LHCN-M2 (cell line): ENCODE measurements at places on chromosomes 3 and 15. TPM values are rescaled to one million over a fixed set of nuclear protein-coding genes. Genes with fewer than 3 reads are reported as not detected.

Gene RASSF1
- 26.3 and 32.4 TPM in 2 replicates for total RNA-seq

Gene GSK3B
- total RNA-seq, result 43.3 and 46.5 TPM in 2 replicates

Gene GLDN
- not detected in 2 replicates for total RNA-seq

Gene PLXND1
- total RNA-seq, result 51.3 and 63.2 TPM in 2 replicates

Gene WDR49
- total RNA-seq, result not detected in 2 replicates

GRCh38 chr15:86645925-86646500, 566.3 kb downstream of the AGBL1 start:
- DNase-seq, result no peak

DNA sequence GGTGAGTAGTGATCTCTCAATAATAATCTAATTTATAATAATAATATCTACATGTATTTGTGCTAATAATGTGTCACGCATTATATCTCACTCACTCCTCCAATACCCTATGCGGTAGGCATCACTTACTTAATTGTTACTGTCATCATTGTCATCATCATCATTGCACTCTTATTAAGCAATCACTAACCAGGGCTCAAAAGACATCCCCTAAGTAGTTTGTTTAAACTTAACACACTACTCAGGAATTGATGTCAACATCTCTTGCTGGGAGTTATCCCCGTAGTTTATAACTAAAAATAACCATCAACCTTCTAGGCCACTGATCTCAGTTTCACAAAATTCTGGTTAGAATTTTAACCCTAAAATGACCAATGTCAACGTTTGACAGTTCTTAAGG, 56.8 kb upstream of the ICE2 start:
- no peak for DNase-seq

- no peak for DNase-seq
Measured at GRCh38 chr3:71388535-71389120, 194.9 kb downstream of the FOXP1 start.

DNA sequence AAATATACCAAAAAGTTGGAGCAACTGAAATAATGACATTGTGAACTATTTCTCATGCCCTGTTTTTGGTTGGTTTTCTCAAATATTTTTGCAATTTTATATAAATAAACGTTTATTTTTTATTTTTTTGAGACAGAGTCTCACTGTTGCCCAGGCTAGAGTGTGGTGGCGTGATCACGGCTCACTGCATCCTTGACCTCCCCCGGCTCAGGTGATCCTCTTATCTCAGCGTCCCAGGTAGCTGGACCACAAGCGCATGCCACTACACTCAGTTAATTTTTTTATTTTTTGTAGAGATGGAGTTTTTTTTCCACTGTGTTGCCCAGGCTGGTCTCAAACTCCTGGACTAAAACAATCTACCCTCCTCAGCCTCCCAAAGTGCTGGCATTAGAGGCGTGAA, 45.6 kb downstream of the YEATS2 start:
- DNase-seq, result no peak

- peak; percentile 88 for DNase-seq
Measured at GRCh38 chr3:182787302-182788036, 5.8 kb upstream of the ATP11B start.

DNA sequence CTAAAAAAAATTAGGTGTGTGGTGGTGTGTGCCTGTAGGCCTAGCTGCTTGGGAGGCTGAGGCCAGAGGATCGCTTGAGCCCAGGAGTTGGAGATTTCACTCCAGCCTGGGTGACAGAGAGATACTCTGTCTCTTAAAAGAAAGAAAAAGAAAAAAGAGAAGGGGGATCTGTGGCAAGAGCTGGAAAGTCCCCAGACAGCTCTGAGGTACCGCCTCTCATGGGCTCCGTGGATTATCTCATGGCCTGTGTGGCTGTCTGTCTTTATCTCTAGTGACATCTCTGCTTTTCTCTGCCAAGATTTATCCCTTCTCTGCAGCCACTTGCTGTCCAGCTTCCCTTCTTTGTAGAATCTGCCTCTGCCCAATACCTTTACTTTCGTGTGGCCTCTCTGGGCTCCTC, 5.7 kb downstream of the EXOSC7 start:
- DNase-seq, result no peak

DNA sequence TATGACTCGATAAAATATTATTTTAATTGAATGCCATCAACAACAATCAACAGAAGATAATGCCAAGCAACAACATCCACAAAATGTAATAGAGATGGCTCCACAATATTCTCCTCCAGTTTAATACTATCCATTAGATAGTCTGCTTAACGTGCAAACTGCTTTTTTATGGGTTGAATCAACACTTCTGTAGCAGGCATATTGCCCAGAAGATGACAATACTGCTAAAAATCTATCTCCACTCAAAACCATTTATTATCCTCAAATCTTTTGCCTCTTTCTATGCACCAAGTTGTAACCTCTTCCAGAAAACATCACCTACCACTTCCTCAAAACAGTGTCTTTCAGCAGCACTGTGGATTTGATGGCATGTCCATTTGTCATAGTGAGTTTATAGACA, 295.7 kb upstream of the LMCD1 start:
- DNase-seq, result no peak

DNA sequence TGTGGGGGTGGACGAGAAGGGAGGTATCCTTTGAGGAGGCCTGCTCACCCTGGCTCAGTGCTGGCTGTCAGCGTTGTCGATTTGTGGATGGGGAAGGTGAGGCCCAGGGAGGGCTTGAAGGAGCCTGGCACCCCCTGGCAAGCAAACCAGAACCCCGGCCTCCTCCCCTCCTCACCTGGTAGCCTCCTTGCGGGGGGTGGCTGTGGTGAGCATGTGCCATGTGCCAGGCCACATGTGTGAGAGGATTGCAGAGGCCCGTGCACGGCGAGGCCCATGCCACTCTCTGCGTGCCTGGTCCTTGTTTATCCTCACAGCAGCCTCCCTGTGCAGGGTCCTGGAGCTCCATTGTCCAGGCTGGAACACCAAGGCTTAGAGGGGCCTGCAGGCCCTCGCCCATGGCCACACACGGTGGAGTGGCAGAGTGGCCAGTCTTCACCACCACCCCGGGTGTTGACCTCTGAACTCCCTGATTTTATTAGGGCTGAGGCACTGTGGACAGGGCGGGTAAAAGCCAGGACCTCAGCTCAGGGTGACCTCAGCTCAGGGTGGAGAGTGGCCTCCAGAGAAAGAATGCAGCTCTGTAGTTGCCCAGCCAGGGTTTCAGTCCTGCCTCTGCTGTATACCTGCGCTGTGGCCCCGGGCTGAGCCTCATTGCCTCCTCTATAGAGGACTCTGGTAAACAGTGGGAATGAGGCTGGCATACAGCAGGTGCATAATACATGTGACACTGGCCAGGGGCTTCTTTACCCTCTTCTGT, 29.1 kb downstream of the HDAC11 start:
- DNase-seq, result no peak

GRCh38 chr3:197350446-197350845, 52.0 kb upstream of the DLG1 start:
- no peak for DNase-seq

GRCh38 chr3:185046603-185047002, 106.3 kb downstream of the C3orf70 start:
- no peak for DNase-seq

GRCh38 chr15:94238539-94239118, 7.3 kb downstream of the MCTP2 start:
- DNase-seq, result no peak

DNA sequence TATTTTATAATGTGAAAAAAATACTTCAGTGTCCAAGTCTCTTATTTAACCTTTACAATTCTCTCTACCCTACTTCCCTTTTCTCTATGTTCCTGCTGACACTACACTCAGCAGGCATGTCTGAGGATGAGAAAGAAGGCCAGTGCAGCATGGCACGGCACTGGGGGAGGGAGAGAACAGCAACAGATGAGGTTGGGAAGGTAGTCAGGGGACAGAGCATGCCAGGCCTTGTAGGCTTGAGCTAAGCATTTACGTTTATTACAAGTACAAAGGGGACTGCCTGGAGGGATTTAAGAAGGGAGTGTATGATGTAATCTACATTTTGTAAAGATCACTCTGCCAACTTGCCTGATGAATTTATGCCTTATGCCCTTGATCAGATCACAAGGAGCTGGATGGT, 117.3 kb upstream of the WNT5A start:
- DNase-seq, result no peak

- no peak for DNase-seq
Measured at GRCh38 chr15:44656298-44656697, 7.2 kb downstream of the SPG11 start.

DNA sequence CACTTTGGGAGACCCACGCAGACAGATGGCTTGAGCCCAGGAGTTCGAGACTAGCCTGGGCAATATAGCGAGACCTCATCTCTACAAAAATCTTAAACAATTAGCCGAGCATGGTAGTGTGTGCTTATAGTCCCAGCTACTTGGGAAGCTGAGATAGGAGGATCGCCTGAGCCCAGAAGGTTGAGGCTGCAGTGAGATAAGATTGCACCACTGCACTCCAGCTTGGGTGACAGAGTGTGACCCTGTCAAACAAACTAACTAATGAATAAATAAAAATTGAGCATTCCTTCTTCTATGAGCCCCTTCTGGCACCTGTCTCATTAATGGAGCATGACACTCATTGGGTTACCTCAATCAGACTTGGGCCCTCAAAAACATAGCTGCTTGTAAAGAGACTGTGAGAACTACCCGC, 7.5 kb downstream of the ZDHHC3 start:
- DNase-seq, result no peak

GRCh38 chr15:66758844-66759243, 56.8 kb downstream of the SMAD6 start:
- no peak for DNase-seq

- no peak for DNase-seq
Measured at GRCh38 chr3:17709236-17709810, 33.1 kb downstream of the TBC1D5 start.

DNA sequence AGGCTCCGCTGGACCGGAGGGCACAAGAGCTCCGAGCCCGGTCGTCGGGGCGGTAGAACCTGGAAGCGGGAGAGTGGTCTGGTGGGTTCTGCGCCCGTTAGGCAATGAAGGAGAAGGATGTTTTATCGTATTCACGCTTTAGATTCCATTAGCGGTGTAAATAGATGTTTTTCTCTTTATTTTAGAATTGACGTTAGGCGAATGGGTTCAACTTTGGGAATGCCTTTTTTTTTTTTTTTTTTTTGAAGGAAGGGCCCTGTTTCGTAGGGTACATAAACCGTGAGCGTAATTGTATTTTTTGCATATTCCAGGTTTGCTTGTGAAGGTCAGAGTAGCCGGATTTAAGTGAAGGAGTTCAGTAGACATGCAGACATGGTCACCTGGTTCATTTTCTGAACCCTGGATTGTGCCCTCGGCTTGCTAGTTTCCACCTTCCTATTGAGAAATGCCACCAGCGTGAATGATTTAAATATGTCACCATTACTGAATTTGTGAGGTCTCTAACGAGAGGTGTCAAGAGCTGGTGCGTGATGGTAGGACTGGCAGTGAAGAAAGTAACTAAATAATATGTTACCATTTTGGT, 808 bp downstream of the RBM6 start:
- no peak for DNase-seq
